8988T (cell line): ENCODE measurements at places on chromosomes 12 and 14.

DNA sequence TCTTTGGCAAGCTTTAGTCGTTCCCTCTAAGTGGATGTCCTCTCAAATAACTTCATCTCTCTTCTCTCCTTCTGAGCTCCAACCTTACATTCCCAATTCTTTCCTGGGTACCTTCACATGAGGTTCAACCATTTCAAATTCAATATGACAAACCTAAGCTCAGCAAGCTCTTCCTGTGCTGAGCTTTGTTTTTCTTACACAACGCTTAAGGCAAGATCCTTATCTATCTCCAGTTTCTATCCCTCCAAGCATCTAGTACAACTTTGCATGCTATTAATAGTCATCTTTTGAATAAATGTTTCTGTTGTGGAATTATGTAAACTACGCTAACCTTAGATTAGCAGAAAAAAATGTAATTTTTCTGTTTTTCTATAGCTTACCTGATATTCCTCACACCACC lies 63.7 kb upstream of the IFNG-AS1 start:
- DNase-seq = no peak

DNA sequence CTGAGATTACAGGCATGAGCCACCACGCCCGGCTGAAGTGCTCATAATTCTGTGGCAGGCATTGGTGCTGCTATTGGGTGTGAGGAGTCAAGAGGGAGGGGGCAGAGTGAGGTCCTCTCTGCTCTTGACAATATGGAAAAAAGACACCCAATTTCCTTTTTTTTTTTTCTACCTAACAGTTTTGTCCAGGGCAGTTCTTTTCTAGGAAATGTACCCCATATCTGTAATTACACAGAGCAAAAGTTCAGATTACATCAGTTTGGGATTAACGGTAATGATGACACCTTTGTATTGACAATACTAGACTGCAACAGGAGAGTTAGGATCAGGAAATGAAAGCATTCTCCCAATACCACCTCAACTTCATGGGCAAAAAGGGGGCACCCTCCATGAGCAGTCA lies 36.3 kb downstream of the IGF1 start:
- no peak for DNase-seq

DNA sequence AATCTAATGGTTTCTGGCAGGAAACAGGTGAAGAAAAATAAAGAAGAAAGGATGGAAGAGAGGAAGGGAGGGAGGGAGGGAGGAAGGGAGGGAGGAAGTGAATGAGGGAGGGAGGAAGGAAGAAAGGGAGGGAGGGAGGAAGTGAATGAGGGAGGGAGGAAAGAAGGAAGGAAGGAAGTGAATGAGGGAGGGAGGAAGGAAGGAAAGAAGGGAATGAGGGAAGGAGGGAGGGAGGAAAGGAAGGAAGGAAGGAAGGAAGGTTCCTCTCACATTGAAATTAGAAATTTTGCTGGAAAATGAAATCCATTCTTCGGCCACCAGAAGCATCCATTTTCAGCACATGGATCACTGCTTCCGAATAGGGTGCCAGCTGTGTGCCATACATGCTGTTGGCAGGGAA lies 62.2 kb upstream of the PELI2 start:
- DNase-seq = no peak

DNA sequence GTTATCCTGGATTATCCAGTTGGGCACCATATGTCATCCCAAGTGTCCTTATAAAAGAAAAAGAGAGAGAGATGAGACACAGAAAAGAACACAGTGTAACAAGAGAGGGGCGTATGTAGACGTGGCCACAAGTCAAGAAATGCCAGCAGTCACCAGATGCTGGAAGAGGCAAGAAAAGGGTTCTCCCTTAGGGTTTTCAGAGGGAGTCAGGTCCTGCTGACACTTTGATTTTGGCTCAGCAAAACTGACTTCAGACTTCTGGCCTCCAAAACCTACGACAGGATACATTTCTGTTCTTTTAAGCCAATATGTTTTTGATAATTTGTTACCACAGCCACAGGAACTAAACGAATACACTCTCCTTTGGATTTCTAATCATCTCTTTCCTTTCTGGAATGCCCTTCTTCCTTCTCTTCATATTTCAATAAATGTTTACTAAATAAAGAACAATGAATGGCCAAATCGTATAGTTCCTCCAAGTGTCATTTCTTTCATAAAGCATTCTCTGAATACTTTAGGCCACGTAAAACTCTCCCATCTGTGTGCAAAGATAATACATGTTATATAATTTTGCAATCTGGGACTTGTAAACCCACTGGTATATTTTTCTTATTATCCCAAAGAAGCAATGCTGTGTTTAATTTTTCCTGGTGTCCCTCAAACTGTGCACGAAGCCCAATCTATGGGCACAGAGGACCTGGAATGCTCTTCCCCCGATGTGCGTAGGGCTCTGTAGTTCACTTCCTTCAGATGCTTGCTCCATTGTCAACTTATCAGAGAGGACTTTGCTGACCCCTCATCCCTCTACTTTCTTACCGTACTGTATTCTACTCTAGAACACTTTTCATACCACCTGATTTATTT lies 303.6 kb downstream of the CEP128 start:
- DNase-seq = no peak

DNA sequence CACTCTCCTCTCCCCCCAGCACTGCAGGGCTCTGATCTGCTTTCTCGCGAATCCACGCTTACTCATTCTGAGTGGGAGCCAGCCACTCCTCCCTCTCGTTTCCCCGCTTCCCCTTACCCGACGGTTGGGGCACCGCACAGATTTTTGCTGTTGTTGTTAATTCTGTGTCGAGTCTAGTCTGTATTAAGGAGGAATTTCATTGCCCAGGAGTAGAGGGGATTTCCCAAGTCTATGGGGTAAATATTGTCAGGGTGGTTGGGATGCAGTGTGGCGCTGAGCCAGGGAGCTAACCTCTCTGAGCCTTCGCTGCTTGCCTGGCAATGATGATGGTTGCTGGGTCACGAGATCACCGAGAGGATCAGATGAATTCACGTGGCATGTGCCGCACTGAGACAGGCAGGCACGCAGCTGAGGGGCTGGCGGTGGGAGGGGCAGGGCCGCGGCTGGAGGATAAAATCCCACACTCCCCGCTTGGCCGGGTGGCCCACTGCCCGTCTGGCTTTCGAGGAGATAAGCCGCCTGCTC lies 18.5 kb downstream of the NCOR2 start:
- no peak for DNase-seq

DNA sequence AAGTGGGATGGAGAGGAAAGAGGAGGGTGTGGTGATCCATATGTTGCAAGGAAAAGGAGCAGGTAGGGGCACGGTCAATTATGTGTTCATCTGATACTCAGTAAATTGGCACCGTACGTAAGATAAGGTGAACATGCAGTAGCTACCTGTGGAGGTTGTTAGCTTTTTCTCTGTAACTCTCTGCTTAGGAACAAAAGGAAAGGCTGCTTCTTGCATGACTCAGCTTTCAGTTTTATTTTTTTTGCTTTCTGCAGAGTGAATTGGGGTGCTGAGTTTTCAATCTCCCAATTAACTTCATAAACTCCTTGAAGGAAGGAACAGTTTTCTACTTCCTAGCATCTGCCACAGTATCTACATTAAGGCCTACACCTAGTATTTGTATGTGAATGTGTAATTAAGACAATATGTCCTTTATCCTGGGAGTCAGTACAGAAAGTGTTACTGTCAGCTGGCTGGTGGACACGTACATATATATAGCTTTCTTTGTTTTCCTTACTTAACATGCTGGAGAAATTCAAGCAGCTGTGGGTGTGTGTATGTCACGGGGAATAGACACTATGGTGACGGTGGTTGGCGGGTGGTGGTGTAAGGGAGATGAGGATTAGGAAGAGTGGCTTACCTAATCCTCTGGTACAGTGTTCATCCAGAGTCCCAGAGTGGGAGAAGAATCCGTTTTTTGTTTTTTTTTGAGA lies 40.1 kb upstream of the WNK1 start:
- no peak for DNase-seq

GRCh38 chr12:124747426-124748161 lies 116.1 kb downstream of the SCARB1 start:
- DNase-seq = no peak

GRCh38 chr12:126464153-126464552 lies 1398.9 kb downstream of the AACS start:
- DNase-seq = no peak

GRCh38 chr14:39266525-39266870 lies 32.8 kb downstream of the MIA2 start:
- no peak for DNase-seq

DNA sequence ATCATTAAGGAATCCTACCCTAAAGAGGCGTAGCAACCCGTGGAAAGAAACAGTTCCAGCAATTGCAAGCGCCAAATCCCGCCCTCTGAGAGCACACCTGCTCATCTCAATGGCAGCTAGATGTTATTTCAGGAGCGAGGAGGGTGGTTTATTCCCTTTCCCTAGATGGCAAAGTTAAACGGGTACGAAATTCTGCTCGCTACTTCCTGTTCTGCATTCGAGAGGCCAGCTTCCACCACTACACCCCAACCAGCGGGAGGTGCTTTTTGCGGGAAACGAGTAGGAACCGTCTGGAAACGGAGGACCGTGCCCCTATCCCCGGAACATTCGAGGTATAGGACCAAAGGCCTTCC lies 536 bp downstream of the VPS29 start:
- no peak for DNase-seq

DNA sequence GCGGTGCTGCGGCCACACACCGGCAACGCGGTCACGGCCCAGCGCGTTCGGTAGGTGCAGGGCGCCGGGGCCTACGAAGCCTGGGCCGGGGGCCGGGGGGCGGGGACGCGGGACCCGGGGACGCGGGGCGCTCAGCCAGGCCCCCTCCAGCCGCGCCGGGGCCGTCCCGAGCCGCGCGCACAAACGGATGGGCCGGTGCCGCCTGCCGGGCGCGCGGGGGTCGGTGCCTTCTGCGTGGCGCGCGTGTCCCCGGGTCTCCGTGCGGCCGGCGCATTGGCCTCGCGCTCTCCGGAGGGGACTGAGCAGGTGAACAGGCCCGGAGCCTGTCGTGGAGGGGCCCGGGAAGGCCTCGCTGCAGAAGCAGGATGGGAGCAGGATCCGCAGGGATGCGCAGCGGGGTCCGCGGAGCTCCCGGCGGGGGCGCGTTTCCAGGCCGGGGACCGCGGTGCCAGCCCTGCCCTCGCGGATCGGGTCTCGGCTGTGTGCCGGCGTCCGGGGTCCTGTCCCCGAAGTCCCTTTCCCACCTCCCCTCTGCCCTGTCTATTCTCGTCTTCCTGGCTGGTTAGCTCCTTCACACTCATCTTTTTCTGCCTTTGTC lies 421 bp downstream of the GLT1D1 start:
- DNase-seq = no peak

GRCh38 chr12:3578557-3578956 lies 87.6 kb downstream of the PRMT8 start:
- no peak for DNase-seq

DNA sequence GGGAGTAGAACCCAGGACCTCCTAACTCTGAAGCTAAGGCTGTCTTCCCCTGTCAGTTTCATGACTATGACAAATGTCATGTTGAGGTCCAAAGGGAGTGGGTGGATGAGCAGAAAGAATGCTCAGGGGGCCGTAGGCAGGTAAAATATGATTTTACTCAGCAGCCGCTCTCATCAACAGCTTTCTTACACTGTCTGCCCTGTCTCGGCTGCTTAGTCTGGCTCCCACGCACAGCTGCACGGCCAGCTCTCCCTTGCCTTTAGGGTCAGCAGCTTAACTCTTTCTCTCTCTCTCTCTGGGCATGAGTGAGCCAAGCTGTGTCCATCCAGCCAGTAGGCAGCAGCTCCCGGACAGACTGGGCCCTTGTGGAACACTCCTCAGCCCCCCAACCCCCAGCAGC lies 95.2 kb downstream of the GCH1 start:
- DNase-seq = no peak

- peak; percentile 92 for DNase-seq
Measured at GRCh38 chr12:111753144-111753881, 13.4 kb upstream of the ALDH2 start.

DNA sequence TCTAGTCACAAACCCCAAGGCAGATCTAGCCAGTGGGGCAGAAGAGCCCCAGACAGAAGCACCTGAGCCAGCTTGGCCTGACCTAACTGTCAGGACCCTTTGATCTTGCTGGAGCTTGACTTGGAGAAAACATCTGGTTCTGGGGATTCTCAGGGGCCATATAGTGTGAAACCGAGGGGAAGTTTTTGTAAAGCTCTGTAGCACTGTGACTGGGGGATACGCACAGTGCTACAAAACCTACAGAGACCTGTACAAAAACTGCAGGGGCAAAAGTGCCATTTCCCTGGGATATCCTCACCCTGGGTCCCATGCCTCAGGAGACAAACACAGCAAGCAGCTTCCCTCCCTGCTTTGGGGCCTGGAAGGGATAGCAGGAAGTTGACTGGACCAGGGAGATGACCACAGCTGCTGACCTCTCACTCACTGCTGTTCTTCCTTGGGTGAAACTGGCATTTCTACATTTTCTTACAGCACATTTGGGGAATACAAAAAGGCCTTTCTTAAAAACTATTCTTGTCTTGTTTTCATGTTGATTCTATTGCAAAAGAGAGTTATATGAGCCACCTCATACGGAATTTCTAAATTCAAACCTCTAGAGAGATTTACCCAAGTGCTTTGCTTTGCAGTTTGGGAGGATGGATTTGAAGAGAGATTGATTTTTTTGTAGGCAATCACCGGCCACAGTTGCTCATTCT lies 140.0 kb downstream of the DAD1 start:
- DNase-seq = no peak

- DNase-seq = no peak
Measured at GRCh38 chr14:58873228-58873953, 235.6 kb downstream of the DACT1 start.

DNA sequence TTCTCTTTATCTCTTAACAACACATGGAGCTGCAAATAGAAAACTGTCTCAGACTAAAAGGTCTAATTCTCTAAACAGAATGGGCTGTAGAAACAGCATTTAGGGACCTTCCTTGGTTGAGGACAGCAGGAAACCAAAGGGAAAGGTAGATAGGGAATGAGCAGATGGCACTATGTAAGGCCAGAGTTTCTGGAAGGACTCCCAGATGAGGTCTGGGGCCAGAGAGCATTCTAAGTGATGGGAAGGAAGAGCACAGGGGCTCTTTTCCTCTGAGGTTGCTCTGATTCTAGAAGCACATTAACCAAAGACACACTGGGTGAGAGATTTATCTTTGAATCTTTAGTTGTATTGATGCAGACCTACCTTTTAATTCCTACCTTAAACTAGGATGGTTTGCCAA lies 79.4 kb downstream of the TPH2 start:
- DNase-seq = no peak

GRCh38 chr14:54584097-54584496 lies 17.2 kb downstream of the SAMD4A start:
- DNase-seq = no peak

DNA sequence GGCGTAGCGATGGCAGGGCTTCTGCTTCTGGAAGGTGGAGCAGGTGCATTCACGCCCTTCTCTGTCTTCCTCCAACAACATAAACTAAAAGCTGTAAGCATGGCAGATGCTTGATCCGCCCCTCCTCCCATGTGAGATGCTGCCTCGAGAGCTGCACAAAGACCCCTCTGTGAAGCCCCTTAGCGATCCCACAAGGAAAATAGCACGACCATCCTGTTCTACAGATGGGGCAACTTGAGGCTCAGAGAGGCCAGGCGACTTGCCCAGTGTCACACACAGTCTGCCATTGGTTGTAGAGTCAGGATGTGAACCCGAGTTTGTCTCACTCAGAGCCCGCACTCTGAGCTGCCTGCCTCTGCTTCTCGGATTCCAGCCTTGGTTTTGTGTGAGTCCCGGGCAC lies 144.4 kb downstream of the SCARB1 start:
- DNase-seq = no peak
